ENCODE measurements at places on chromosomes 7 and 10.

DNA sequence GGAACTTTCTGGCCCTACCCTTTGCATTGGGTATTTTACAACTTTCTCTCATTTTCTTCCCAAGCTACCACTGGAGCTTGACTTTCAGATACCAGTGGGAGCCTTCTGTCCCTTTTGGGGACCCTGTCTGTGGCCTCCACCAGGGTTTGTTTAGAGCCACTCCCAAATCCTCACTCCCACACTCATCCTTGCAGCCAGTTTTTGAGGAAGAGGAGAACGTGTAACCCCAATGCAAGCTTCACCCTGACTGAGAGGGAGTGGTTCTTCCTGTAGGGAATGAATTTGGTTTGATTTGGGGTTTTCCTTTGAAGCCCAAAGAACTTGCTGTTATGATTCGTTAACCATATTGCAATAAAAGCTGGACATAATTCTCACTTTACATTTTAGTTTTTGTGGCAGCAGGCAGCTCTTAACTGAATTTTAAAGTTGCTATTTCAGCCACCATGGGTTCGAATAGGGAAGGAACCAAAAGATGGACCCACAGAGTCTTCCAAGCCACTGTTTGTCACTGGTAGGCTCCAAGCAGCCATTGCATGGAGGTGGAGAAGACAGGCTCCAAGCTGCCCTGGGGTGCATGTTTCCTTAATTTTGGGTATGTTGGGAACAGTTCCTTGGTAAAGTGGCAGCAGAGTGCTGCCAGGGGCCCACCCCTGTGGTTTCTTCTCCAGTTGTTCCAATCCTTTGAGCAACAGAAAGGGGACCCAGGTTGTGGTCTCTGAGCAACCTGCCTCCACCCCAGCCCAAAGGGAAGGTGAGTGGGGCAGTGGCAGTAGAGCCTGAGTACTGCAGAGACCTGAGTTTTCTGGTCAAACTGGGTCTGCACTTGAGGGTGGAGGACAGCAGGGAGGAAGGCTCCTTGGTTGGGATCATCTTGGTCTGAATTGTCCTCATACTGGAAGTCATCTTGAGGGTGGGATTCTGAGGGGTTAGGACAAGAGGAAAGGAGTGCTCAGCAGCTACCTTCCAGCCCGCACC is 5.1 kb downstream of the EVX1 start:
- no peak for DNase-seq

- DNase-seq, result no peak
Observed at GRCh38 chr7:21580073-21580521, 37.3 kb downstream of the DNAH11 start.

GRCh38 chr10:103481974-103482531 is 3.0 kb upstream of the CALHM3 start:
- peak; percentile 73 for DNase-seq

DNA sequence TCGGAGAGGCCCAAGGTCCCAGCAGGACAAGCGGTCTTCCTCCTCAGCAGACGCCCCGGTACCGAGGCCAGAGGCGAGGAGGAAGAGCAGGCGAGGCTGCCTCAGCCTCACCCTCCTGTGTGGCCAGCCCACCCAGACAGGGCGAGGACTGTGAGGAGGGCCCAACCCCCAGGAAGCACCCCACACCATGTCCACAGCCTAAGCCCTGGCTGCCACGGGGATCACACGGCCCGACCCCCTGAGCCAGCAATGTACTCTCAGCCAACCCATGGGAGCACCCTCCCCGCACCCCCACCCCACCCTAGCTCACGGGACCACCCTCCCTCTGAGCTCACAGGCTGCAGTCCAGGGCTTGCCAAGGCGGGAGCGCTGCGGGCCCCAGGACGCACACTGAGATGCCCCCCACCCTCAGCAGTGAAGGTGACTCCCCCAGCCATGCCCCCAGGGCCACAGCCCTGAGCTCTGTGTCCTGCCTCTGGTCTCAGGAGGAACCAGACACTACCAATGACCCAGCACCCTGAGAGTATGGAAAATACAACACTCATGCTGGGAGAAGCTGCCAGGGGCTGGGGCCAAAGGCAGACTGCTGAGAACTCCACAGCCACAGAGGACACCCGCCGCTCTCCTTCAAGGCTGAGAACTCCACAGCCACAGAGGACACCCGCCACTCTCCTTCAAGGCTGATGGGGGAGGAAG is 93.6 kb downstream of the MAD1L1 start:
- no peak for DNase-seq

DNA sequence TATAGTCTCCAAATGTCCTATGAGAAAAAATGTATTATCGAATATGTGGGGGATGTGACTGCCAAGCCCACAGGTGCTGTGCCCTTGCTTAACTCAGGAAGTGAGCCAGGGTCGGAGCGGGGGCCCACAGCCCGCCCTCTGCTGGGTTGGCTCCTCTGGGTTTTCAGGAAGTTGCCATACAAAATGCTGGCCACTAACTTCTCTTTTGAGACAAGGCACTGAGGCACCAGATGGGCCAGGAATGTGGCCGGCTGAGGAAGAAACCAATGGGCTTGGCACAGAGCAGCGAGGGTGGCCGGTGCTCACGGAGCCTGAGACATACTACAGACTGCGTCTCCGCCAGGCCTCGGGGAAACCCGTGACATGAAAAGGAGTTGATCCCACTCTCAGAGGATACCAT is 58.9 kb downstream of the FAM53B start:
- DNase-seq, result no peak
